ENCODE measurements at places on chromosomes 3 and 15.

GRCh38 chr15:80584973-80585525 lies 110.1 kb upstream of the ABHD17C start:
- DNase-seq = no peak

DNA sequence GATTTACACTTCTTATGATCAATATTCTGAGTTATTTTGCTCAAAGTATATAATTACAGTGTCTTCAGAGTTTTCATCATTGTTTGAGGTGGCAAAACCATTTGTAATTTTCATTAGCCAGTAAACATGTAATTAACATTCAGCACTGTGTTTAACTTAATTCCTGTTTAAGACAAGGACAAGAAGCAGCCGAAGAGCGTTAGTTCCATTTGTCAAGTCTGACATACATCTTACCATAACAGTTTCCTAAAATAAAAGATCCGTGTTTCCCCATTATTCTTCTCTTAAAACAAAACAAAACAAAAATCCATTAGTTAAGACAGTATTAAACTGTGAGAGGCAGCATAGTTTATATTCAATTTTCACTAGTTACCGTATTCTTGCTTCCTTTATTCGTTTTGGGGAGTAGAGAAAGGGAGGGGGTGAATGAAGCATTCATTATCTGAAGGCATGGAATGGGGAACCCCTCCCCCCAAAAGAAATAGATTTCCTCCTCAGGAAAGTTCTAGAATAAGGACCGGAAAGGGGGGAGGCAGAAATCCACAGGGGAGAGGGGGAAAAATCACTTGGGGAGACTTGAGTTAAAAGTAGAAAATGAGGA lies 5.5 kb upstream of the NR2F2 start:
- no peak for DNase-seq

DNA sequence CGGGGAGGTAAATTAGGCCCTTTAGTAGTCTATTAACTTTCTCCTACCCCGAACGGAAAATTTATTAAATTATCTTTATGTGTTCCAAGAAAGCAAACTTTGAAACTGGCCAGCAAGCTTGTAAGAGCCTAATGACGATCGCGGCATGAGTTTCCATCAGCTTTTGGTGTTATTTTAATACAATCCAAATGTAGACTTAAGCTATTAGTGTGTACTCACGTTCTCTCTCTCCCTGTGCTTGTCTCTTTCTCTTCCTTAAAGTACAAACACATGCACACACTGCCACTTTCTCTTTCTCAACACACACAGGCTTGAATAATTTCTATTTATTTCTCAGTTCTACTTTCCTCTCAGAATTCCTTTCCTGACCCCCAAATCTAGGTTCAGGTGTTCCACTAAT lies 108.8 kb upstream of the MME start:
- DNase-seq = no peak

- no peak for DNase-seq
These were observed 18.3 kb upstream of the PKM start for GRCh38 chr15:72249142-72249810.

DNA sequence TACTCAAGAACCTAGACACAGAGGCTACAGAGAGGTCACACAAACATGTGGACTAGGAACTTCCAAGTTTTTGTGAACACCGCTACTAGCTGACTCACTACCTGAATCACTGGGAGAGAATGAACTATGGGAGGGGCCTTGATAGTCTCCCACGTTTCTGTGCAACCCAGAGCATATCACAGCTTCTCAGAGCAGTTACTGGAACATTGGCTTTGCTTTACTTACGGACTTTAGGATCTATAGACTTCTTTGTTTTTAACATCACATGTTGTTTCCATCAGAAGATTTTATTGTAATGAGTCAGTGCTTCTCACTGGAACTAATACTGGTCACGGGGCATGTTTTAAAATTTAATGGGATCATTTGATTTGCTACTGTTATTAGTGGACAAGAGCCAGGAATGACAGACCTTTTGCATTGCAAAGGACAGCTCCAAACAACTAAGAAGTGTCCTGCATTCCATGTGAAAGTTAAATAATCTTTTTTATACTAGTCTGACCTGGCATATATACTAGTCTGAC lies 35.6 kb downstream of the RTP4 start:
- no peak for DNase-seq

DNA sequence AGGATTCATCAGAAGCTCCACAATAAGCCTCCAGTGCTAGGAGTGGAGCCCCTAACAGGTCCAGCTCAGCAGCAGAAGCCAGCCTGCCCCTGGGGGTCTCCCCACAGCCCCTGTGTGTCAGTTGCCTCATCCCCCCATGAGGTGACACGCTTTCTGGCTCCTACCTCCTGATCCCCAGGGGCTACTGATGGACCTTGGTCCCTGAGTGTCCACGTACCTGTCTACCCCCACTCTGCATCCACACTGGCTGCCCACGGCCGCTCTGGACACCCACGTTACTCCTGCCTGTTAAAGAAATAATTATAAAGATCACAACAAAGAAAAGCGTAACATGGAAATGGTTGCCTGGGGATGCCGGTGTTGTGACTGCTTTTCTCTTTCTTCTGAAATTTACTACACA lies 143.1 kb downstream of the CHSY1 start:
- DNase-seq = no peak

DNA sequence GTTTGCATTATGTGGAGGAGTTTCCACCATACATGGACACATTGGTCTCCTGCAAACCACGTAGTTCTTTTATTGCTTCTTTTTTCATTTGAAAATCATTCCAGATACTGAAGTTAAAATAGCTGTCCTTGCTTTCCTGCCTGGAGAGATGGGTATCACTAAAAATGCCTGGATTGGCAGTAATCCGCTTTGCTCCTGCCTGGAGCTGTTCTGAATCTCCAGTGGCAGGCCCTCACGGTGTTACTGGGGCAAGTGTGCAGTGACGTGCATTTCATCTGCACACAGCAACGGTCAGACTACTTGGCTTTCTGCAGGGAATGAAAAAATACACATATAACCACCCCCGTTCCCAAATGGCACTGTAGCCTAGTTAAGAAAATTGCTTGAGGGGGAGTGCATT lies 272.9 kb downstream of the IL5RA start:
- DNase-seq = no peak

GRCh38 chr15:68650901-68651709 lies 72.3 kb downstream of the CORO2B start:
- no peak for DNase-seq

- DNase-seq = no peak
These were observed 177.5 kb downstream of the RAB11A start for GRCh38 chr15:66046751-66047150.

DNA sequence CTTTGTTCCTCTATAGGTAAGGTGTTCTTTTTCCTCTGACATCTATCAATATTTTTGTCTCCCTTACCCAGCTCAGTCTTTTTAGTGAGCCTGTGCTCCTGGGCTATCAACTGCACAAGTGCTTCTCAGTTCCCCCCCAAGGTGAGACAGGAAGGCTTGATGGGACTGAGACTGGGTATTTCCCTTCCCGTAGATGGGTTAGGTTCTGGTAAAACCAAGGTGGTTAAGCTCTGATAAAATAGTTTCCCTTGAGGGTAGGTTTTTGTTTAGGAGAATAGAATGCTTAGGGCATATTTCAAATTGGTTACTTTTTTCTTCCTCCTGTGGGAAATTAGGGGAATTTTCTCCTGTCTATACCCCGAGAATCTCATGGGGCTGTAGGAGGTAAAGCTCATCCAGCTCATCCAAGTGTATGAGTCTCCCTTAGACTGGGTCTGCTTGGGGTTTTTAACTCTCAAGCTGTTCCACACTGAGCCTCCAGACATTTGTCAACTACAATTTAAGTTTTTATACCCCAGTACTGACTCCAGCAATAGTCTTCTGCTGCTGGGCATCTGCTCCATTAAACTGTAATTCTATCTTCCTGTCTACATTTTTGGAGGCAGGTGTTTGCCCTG lies 44.9 kb downstream of the OXSR1 start:
- no peak for DNase-seq

DNA sequence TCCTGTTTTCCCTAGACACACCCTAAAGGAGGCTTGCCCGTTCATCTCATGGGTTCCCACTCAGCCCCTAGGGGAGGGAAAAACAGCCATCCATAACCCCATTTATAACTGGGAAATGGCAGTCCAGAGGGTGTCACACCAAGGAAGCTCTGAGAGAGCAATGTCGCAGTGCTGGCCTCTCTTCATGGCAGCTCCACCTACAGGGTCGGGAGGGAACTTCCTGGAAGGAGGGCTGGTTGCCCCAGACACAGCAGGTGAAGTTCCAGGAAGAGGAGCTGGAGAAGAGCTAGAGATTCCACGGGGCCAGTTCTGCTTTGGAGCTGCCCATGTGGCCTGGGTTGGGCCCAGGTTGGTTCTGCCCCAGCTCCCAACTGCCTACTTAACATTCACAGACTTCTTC lies 22.3 kb upstream of the LINGO1 start:
- DNase-seq = no peak

- DNase-seq = peak; percentile 19
These were observed 49.0 kb upstream of the OSBPL11 start for GRCh38 chr3:125644036-125645005.

- DNase-seq = no peak
These were observed 154.1 kb upstream of the GOLIM4 start for GRCh38 chr3:168249550-168250414.

DNA sequence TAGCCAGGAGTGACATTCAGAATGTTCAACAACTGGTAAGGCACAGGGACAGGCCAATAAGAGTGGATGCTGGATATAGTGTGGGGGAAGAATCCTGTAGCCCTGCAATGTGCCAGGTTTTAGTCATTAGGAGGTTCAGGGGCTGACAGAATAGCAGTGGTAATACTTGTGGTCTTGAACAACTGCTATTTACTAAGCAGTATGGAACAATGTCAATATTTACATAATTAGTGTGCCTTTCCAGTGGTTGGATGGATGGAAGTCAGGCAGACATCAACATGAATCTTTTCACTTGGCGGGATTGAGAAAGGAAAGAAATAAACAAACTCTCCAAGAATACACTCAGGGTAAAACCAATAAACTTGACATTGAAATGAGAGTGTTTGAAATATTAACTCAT lies 55.1 kb downstream of the OTOL1 start:
- no peak for DNase-seq

DNA sequence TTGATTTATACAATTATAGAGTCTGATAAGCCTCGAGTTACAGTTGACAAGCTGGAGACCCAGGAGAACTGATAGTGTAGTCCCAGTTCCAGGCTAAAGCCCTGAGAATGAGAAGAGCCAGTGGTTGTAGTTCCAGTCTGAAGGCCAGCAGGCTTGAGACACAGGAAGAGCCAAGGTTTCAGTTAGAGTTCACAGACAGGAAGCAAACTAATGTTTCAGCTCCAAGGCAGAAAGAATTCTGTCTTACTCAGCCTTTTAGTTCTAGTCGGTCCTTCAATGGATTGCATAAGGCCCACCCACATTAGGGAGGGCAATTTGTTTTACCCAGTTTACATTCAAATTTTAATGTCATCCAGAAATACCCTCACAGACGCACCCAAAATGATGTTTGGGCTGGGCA lies 102.7 kb downstream of the CDIN1 start:
- DNase-seq = no peak

- no peak for DNase-seq
These were observed 39.3 kb downstream of the PTH1R start for GRCh38 chr3:46916799-46917198.

DNA sequence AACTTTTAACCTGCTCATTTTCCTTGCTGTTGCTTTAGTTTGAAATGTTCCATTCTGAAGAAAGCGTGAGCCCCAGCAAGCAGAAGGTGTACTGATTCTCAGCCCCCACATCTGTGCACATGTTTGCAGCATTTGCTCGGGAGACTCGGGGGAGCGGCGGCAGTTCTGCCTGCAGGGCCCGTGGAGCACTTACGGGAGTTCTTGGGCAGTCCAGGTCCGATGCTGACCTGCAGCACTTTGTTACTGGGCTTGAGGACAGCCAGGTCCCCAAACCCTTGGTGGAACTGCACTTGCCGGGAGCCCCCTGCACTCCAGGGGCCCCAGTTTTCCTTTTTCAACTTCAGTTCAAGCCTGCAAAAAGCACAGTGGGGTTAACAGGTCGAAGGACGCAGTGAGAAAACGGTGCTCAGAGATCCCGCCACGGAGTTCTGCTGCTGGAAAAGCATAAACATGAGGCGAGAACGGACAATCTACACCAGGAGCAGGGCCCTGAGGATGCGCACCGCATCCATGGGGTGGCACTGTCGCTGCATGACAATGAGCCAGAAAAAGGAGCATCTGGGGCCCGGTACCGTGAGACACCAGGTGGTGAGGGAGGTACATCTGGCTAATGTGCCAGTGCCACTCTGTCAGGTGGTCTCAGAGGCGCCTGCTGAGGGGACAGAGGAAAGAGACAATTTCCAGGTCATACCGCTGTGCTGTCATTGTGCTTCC lies 45.6 kb upstream of the LDHAL6B start:
- DNase-seq = no peak

- no peak for DNase-seq
These were observed 540 bp upstream of the KLHL40 start for GRCh38 chr3:42684632-42685362.

GRCh38 chr15:81056304-81056703 lies 55.6 kb downstream of the TLNRD1 start:
- DNase-seq = no peak

DNA sequence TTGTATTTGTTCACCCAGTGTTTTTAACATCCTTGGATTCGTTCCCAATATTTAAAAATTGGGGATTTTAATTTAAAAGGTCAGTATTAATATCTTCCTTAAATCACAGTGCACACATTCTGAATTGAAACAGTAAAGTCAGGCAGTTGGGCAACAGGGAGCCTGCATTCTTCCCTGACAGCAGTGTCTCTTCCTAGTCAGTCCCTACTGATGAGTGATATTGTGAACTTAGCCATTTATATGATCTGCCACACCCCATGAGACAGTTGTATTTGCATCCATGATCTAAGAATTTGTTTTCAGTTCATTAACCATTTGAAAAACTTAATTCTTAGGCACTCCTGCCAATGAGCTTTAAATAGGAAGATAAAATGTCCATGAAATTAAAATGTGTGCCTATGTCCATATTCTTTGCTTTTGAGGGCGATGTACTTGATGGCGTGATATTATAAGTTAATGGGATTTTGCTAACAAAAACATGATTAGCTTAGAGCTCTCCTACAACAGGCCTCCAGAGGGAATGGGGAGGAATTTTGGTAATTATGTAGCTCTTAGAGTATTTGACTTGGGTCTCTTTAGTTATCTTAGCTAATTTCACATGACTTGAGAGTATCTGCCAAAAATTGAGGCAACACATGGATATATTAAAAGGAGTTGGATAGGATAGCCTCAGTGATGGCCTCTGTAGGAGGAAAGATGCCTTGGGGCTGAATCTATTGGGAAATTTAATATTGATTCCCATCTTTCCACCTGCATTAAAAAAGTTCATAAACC lies 219.3 kb downstream of the PTPRG start:
- no peak for DNase-seq
